Activated T-helper 2 cell treated with anti-CD3 and anti-CD28 coated beads, Interferon-gamma antibody, Interleukin-2, Interleukin-4, amounts not matched to agents 10 μg/mL and 5 μg/mL and 100 μg/mL, durations not matched to agents 14 hours and 24 hours and 36 hours (primary cell): ENCODE measurements at places on chromosomes 5 and 9. TPM values are rescaled to one million over a fixed set of nuclear protein-coding genes. Genes with fewer than 3 reads are reported as not detected.

Gene LTC4S
- total RNA-seq: 0.62 and 3.2 TPM in 2 replicates

Gene TSSK1B
- not detected in 2 replicates for total RNA-seq

Gene GBGT1
- total RNA-seq: 6.8 and 7.4 TPM in 2 replicates

Gene IGFBPL1
- total RNA-seq: 0.16 TPM in 1 of 2 replicates, not detected in the other

Gene GRM6
- total RNA-seq: not detected in 2 replicates

Gene LCP2
- total RNA-seq: 239 and 254 TPM in 2 replicates

Gene RNF208
- total RNA-seq: 9.5 and 10.1 TPM in 2 replicates

Gene EQTN
- not detected in 2 replicates for total RNA-seq

Gene GSN
- 1.1 and 1.9 TPM in 2 replicates for total RNA-seq

Gene PCDHA7
- total RNA-seq: not detected in 2 replicates

Gene DTWD2
- total RNA-seq: 2.3 and 2.9 TPM in 2 replicates

Gene FOXD4
- total RNA-seq: 0.09 TPM in 1 of 2 replicates, not detected in the other

Gene BARHL1
- not detected in 2 replicates for total RNA-seq

Gene CARTPT
- total RNA-seq: not detected in 2 replicates

Gene GZMA
- 95.1 and 96.9 TPM in 2 replicates for total RNA-seq

Gene PCDHA12
- total RNA-seq: not detected in 2 replicates

Gene LEAP2
- total RNA-seq: 4.3 and 4.4 TPM in 2 replicates

Gene OR1J2
- not detected in 2 replicates for total RNA-seq

Gene SLC36A3
- not detected in 2 replicates for total RNA-seq

Gene CBY3
- 0.39 and 0.51 TPM in 2 replicates for total RNA-seq

Gene SLC6A19
- not detected in 2 replicates for total RNA-seq

Gene PCDHGA4
- 0.44 and 0.57 TPM in 2 replicates for total RNA-seq

Gene NSUN2
- total RNA-seq: 124 and 125 TPM in 2 replicates

Gene PCDHGA11
- total RNA-seq: 0.21 and 0.39 TPM in 2 replicates

Gene FBP1
- 0.23 TPM in 1 of 2 replicates, not detected in the other for total RNA-seq

Gene OBP2B
- not detected in 2 replicates for total RNA-seq

Gene OR1Q1
- total RNA-seq: not detected in 2 replicates

Gene NPR3
- total RNA-seq: 0.02 TPM in 1 of 2 replicates, not detected in the other

Gene EPB41L4A
- 0.34 and 0.68 TPM in 2 replicates for total RNA-seq

Gene CDC14B
- 6.5 and 6.9 TPM in 2 replicates for total RNA-seq

Gene ADAMTS2
- not detected in 2 replicates for total RNA-seq

Gene PPP2R2B
- 0.34 TPM in 1 of 2 replicates, not detected in the other for total RNA-seq

Gene SEMA5A
- 0.27 and 0.62 TPM in 2 replicates for total RNA-seq

Gene IL9
- 94.0 and 104 TPM in 2 replicates for total RNA-seq

Gene ANXA1
- total RNA-seq: 28.6 and 32.2 TPM in 2 replicates

Gene TAF11L5
- total RNA-seq: not detected in 2 replicates

Gene FOXD1
- 0.11 and 0.25 TPM in 2 replicates for total RNA-seq

Gene MARCOL
- not detected in 2 replicates for total RNA-seq

Gene NIPAL4
- total RNA-seq: 1.9 and 2.1 TPM in 2 replicates

Gene NPM1
- total RNA-seq: 2,774 and 3,051 TPM in 2 replicates

Gene CCDC183
- 0.11 TPM in 1 of 2 replicates, not detected in the other for total RNA-seq

Gene FRMD3
- 0.34 and 0.51 TPM in 2 replicates for total RNA-seq

Gene C5orf34
- total RNA-seq: 6.3 and 8.3 TPM in 2 replicates

Gene ANKRD18A
- 2.7 and 3.9 TPM in 2 replicates for total RNA-seq
